ENCODE measurements at places on chromosomes 6 and 20.

DNA sequence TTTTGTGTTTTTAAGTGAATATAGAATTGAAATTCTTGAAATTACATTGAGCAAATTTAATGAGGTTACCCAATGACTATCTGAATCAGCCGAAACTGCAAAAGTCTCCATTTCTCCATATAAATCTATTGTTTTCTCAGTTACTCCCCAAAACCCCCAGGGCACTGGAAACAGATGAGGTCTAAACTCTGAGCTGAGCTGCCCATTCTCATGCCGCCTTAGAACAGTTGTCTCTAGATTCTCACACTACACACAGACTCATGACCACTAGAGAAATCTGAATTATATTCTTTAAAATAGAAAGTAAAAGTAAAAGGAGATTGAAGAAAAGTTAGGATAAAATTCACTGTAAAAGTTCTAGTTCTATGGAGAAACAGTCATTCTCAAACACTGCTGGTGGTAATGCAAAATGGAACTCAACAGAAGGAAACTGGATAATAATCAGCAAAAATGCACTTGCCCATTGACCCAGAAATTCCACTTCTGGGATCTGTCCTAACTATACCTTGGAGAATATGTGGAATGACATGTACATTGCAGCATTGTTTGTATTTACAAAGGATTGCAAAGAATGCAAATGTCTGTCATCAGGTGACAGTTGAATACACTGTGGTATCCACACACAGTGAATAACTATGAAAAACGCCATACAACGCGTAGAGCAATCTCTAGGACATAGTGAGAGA, 125.5 kb downstream of the IPCEF1 start:
- DNase-seq = no peak

- no peak for DNase-seq
These were observed 6.1 kb downstream of the JAG1 start for GRCh38 chr20:10667560-10668167.

GRCh38 chr6:89660981-89661380, 22.4 kb upstream of the LYRM2 start:
- no peak for DNase-seq

- DNase-seq = no peak
These were observed 24.8 kb downstream of the MAFB start for GRCh38 chr20:40663991-40664880.

DNA sequence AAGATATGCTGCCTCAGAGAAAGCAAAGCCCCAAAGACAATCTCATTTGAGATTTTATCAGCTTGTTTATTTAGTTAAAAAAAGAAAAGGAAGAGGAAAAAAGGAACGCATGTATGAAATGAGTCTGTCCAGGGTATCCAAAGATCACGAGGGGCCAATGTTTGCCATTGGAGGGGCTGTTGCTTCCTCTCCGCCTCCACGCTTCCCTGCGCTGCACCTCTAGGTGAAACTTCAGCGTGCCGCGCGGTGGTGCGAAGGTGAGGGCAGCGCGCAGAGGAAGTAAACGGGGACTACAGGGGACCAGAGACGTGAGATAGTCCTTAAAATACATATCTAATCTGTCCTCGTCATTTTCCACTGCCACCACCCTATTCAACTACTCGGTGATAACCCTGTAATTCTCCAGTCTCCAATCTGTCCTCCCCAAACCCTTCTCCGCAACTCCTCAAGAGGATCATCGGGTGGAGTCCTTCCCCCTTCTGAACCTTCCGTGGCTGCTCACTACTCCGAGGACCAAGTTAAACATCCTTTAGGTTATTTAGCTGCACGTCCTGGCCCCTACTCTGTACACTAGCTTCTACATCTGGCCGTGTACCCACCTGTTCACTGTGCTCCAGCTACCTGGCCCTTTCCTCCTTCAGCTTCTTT, 1.1 kb upstream of the DCBLD1 start:
- DNase-seq = no peak

DNA sequence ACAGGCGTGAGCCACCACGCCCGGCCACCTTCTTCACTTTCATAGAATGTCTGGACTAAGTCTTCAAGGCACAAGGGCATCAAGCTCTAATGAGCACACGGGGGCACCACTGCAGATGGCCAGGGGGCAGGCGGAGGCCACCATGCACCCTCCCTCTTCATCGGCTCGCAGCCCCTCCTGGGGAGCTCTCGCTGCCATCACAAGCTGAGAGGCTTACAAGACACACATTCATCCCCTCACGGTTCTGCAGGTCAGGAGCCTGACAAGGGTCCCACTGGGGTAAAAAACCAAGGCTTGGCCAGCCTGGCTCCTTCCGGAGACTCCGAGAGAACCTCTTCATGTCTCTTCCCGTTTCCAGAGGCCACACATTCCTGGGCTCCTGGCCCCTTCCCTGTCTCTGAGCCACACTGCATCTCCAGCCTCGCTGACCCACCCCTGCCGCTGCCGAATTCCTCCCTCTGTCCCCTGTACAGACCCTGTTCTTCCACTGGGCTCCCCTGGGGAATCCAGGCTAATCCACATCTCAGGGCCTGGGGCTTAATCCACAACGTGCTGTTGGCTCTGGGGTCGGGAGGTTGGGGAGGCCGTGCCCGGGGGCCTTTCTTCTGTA, 19.8 kb downstream of the DLL1 start:
- no peak for DNase-seq

GRCh38 chr6:75201901-75202672, 3.8 kb downstream of the COL12A1 start:
- no peak for DNase-seq

- DNase-seq = no peak
These were observed 108.9 kb upstream of the EMILIN3 start for GRCh38 chr20:41475503-41475902.

GRCh38 chr6:39669973-39670342, 55.2 kb downstream of the KIF6 start:
- no peak for DNase-seq

DNA sequence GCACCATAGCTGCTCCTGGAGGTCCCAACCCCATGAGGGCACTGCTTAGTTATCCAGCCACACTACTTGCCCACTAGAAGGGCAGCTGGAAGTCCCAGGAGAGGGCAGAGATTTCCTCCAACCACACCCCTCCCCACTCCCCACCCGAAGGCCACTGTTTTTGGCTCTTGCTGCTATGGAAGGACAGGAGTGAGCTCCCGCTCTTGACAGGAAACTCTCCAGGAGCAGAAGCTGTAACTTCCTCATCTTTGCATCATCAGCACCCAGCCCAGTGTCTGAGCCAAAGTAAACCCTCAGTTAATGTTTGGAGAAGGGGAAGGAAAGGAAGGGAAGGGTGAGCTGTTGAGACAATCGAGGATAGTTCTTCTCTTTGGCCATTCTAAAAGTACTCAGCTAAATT, 120.7 kb downstream of the MTFR2 start:
- no peak for DNase-seq

- DNase-seq = no peak
These were observed 8.3 kb downstream of the FITM2 start for GRCh38 chr20:44302736-44303135.

DNA sequence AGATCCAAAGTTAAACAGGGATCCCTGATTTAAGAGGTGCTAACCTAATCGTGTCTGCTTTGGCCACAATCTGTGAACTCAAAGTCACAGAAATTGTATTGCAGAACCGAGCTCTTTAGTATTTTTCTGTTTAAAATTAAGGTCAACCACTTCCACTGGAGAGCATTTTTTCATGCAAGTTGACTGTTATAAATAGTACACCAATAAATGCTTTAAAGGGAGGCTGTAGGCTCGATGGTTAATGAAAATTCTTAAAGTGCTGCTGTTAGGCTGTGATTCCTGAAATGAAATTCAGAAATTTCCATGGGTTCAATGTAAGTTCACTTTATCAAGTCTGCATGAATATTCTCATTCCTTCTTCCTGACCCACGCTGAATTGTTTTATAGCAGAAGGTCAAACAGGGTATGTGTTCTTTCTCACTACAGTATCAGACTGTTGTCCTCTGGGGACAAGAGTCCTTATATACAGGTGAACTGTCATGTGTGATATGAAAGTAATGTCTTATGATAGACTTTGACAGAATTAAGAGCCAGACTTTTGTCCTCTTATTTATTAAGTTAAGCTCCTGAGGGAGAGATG, 92.5 kb upstream of the HDGFL1 start:
- no peak for DNase-seq

GRCh38 chr6:156150391-156150790, 626.8 kb upstream of the ARID1B start:
- DNase-seq = no peak

DNA sequence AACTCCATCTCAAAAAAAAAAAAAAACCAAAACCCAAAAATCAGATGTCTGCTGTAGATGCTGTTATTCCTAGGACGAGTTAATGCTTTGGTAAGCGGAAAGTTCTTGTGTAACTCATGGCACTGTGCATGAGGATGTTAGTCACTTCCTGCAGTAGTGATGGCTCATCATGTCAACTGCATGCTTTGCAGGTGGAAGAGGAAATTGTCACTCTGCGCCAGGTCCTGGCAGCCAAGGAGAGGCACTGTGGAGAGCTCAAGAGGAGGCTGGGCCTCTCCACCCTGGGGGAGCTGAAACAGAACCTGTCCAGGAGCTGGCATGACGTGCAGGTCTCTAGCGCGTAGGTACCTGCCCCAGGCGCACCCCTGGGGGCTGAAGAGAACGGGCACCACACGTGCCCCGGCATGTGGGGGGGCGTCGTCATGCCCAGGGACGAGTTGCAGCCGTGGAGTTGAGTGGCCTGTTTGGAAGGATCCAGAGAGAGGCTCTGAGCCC, 8.5 kb downstream of the TPD52L2 start:
- DNase-seq = no peak

All from NCI-H187 treated with DMSO at 0.1 percent for 48 hours (cell line).